Kasumi-1 (cell line): ENCODE measurements at places on chromosomes 7 and 10.
A peak's percentile ranks its signal among the peaks of the same experiment; 100 is the strongest.

- no peak for DNase-seq
These were observed 3.9 kb upstream of the POU6F2 start for GRCh38 chr7:38973760-38974159.

DNA sequence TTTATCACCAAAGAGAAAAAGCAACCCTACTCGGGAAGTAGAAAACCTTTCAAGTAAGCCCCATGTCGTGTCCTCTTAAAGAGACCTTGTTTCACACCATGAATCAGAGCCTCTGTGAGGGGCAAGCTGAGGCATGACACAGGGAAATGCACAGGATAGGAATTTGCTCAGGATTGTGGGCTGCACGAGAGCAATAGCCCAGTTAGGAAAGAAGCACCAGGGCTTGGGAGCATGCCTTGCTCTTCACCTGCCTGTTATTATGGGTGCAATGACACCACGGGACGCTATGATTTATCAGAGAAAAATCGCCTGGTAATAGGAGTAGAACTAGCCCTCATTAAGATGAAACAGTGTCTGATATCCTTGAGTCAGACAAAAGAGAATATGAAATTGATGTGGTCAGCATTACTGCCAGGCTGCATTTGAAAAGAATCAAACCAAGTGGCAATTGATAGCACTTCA lies 562.9 kb upstream of the NRP1 start:
- DNase-seq: no peak

DNA sequence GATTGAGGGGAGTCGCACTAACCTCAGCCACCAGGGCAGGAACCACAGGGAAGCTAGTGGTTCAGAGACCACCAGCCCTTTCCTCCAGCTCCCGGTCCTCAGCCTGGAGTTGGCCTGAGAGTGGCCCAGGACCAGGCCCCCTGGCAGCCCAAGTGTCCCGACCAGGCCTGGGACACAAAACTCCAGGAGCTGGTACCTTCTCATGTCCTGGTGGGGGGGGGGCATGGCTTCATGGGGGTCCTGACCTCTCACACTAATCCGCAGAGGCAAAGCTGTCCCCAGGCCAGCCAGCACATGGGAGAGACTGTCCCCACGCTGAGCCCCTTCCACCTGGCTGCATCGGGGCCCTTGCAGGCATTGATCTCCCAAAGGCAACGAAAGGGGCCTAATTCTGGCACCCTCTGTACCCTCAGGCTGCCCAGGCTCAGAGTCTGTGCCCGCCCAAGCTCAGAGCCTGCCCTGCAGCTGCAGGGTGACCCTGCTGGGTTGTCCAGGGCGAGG lies 28.2 kb downstream of the GPRIN2 start:
- no peak for DNase-seq

GRCh38 chr10:134247-135131 lies 766 bp upstream of the ZMYND11 start:
- DNase-seq: peak; percentile 66

GRCh38 chr7:74449809-74450397 lies 3.8 kb upstream of the GTF2IRD1 start:
- peak; percentile 65 for DNase-seq

- DNase-seq: no peak
These were observed 117.9 kb downstream of the FANK1 start for GRCh38 chr10:126014309-126014708.

GRCh38 chr7:106425017-106425719 lies 140.4 kb upstream of the NAMPT start:
- peak; percentile 67 for DNase-seq

GRCh38 chr10:88731296-88731695 lies 25.2 kb downstream of the LIPK start:
- peak; percentile 66 for DNase-seq

DNA sequence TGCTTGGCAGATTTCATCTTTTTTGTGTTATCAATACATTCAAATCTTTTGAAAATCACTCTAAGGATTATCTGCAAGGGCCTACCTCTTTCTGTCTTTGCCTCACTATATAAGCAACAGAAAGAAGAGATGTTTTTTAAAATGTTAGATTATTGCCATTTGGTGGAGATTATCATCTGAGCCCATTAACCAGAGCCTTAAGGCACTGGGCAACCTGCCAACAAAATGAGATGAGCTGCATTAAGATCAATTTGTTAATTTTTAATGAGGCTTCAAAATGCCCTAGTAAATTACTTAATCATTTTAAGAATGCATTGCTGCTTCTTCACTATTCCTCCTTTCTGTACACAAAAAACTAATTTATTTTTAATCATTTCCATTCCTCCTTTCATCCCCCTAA lies 314.1 kb downstream of the SNX13 start:
- DNase-seq: no peak

DNA sequence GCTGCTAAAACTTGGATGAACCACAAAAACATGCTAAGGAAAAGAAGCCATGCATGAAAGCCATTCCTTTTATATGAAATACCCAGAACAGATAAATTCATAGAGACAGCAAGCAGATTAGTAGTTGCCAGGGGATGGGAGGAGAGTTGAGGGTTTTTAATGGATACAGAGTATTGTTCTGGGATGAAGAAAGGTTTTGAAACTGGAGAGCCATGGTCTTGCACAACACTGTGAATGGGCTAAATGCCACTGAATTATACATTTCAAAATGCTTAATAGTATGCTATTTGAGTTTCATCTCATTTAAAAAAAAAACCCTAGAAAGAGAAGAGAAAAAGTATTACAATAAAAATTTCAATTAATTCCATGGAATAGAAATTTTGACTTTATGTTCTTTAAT lies 154.3 kb downstream of the GNAT3 start:
- no peak for DNase-seq

- no peak for DNase-seq
These were observed 40.0 kb upstream of the EIF4H start for GRCh38 chr7:74134117-74134620.

- DNase-seq: no peak
These were observed 236.8 kb upstream of the LRRN3 start for GRCh38 chr7:110854166-110854565.

GRCh38 chr7:50462361-50462760 lies 12.2 kb upstream of the FIGNL1 start:
- DNase-seq: no peak

DNA sequence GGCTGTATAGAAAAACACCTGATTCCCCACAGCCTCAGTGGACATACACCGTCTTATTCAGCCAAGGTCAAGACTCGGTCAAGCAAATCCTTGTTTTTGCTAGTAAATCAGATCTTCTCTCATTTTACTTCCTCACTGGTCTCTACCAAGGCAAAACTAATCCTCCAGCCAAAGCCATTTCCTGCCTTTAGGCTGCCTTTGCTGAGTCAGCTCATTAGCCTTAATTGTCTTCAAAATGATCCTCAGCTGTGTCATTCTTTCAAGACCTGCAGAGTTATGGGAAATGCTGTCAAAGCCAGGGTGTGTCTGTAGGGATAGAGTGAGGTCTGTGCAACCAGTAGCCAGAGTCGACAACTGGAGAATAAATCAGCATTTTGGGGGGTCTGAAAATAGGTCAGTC lies 107.2 kb upstream of the FAM180A start:
- no peak for DNase-seq
